Activated CD8-positive, alpha-beta memory T cell treated with anti-CD3 and anti-CD28 coated beads for 1 hour (primary cell): ENCODE measurements at places on chromosomes 5 and 9.

DNA sequence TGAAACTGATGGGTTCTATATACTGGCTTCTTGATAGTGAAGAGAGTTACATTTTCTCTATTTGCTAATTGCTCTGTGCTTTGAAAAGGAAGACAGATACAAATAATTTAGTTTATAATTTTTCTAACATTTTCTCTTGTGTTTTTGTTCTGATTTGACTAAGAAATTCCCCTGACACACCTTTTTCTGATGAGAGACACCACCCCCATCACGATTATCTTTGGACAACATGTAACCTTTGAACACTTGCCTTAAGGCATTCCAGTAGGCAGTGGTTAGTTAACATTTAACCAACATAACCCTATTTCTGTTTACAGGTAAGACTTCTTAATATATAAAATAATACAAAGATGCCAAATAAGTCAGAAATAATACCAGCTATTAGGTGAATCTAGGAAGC, 4.1 kb upstream of the PTBP3 start:
- no peak for DNase-seq

DNA sequence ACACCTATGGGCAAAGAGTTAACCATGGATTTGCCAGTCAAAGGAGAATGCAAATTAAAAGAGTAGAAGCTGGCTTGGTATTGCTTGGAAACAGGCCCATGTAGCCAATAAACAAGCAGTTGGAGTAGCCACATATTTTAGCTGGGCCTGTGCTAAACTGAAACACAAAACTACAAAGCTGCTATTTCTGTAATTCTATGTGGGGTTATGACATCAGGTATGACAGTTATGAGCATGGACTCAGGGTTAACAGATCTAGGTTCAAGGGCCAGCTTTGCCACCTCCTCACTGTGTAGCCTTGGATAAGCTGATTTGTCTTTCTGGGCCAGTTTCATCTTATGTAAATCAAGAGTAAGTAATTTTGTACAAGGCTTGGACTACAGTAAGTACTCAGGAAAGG, 142.7 kb downstream of the PIP5K1B start:
- no peak for DNase-seq

DNA sequence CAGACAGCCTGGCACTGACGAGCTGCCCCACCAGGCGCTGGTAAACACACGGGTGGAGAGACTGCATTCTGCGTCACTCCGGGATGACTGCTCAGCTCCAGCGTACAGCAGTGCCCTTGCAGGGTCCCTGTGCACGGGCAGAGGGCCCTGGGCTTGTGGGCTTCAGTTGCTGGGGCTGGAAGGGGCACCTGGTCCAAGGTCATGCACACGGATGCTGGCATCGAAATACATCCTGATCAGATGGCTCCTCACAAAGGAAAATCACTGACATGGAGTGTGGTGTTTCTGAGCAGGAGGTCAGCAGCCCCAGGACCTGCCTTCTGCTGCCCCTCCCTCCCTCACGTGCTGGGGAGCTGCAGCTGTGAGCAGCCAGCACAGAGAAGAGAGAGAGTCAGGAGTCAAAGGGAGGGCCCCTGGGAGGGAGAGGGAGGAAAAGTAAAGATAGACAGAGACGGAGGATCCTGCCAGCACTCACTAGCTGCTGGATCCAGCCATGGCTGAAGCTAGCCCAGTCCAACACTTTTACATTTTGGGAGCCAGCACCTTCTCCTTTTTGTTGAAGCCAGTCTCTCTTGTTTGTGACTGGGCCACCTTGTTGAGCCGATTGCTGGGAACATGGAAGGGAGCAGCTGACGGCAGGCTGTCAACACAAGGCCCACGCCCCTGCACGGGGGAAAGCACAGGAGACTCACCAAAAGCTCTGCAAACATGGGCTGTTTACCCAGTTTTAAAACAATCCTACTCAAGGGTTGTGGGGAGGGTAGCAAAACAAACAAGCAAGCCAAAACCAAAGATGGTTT, 166.5 kb upstream of the PHYKPL start:
- no peak for DNase-seq

GRCh38 chr5:107314330-107314729, 356.4 kb downstream of the EFNA5 start:
- DNase-seq = no peak

DNA sequence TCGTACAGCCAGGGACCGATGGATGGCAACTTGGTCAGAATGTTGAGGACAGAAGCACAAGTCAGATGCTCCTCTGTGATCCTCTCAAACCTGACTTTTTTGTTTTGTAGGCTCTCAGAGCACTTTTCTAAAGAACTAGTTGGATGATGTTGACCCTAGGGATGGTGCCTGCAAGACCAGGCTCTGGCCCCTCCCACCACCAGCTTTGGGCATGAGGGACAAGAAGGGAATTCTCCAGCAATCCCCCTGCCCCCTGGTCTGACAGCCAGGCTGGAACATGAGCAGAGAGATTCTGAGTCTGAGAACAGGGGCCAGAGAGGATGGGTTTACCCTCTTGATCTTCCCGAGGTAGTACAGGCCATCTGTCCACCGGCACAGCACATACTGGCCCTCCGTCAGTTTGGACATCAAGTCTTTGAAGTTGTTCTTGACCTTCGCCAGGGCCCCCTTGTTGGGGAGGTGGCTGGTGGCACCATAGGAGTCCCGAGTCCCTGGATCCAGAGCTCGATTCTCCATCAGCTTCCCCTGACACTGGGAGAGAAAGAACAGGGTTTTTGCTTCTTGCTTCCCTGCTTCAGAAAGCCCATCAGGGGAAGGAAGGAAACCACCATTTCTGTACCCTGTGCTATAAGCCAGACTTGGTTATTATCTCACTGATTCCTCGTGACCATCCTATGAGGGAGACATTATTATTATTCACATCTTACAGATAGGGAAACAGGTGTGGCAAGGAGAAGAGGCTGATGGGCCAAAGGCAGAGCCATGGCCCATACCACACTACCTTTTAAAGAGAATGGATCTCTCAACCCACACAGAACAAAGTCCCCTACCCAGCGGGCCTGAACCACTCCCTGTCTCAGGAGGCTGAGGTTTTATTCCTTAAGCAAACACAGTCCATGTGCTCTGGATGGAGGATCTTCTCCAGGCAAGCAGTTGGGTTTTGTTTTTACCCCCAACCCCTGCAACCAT, 2.5 kb downstream of the PHF19 start:
- DNase-seq = no peak

GRCh38 chr9:86353655-86354010, 577 bp downstream of the TUT7 start:
- DNase-seq = no peak

DNA sequence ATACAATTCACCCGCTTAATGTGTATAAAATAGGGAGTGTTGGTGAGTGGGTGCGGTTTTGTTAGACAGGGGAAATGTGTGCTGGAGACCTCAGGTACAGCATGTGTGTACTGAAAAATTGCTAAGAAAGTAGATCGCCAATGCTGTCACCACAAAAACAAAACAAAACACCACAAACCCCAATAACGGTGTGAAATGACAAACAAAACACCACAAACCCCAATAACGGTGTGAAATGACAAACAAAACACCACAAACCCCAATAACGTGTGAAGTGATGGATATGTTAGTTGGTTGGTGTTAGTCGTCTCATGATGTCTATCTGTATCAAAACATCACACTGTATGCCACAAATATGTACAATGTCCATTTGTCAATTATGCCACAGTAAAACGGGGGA, 14.2 kb upstream of the GFPT2 start:
- DNase-seq = no peak

DNA sequence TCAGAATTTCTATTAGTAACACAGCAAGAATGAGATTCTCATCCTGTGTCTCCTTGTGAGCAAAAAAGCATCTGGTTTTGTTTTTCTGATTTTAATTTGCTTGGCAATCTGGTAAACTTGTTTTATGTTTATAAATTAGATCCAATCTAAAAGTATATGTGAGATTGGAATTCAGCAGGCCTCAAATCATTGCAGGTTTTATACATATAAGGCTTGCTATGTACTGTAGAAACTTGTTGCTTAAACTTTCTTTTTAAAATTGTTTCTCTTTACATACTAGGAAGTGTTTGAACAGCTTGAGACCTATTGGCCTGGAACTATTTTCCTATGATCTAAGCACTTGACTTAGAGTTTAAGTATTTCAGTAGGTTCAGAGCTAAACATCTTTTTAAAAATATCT, 1037.8 kb downstream of the NR2F1-AS1 start:
- DNase-seq = no peak

- no peak for DNase-seq
Observed at GRCh38 chr9:91560301-91560700, 136.7 kb upstream of the NFIL3 start.

DNA sequence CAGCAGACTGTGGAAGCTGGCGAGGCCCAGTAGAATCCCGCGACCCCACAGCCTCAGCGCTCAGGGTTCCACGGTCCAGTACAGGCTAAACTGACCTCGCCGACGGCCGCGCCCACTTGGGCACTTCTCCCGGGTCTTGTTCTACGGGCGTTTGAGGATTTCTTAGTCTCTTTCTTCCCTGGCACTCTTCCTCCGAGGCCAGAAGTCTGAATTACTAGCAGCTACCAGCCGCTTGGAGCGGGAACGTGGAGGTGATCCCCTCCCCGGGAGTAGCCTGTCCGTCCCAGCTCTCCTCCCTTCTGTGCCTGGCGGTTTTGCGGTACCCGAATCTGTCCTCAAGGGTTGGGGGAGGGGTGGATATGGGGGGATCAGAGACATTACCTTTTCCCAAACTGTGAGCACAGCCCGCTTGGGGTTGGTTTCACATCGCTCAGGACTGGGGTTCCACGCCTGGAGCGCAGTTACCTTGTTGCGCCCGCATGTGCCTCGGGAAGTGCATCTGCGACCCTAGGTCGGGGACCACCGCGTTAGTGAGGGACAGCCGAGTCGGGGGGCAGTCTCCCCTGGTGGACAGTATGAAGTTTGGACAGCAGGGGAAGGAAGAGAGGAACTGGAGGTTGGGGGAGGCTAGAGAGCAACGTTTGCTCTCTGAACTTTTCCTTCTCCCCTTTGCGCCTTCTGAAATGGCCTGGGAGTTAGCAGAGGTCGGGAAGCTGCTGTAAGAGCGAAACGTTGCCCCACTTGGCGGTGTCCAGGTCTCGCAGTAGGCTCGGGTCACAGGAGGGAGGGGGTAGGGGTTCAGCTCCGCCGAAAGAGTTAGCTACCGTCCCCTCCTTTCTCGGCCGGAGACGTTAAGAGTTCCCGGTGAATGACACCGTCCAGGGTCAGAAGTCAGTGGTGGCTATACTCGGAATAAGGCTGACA, 190.8 kb downstream of the MEF2C start:
- no peak for DNase-seq

DNA sequence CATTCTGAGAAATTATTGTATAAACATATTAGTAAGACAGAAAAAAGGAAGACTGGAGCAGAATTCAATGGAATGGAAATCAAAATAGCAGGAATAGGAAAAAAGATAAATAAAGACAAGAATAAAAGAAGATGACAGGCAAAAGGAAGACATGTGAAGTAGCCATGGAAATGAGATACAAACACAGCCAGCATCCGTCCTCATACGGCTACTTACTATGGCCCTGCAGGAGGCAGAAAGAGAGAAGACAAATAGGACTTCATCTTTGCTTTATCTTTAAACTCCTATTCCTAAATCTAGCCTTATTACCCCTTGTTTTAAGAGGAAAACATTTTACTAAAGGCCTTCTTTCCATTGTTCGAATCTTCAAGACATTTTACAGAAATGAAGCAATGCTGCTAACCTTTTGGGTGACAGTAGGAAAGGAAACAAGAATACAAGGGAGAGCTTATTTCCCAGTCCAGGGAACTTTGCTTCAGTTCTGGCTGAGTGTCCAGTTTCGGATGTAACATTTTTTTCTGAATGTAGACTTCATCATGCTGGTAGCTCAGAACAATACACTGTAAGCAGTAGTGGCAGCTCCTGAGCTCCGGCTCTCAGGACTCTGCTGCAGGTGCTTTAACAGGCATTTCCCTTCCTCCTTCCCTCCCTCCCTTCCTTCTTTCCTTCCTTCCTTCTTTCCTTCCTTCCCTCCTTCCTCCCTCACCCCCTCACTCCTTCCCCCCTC, 106.4 kb upstream of the SLC12A2 start:
- no peak for DNase-seq

- DNase-seq = no peak
Observed at GRCh38 chr9:103530934-103531333, 535.8 kb downstream of the CYLC2 start.

- no peak for DNase-seq
Observed at GRCh38 chr5:76278261-76278789, 124.8 kb upstream of the IQGAP2 start.

DNA sequence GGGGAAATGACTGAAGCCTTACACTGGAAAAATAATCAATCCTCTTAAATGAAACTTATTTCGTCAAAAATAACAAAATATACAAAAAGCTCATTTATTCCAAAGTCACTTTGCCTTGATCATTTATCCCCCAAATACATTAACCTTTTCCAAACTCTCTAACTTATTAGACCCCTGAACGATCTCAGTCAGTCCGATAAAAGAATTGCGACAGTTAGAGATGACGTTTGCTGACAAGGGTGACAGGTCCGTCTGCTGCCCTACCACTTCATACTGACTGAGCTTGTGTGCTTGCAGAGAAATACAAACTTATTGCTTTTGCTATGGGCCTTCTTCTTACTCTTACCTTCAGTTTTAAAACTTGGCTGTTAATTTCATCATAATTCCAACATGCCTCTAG, 169.7 kb downstream of the ZDHHC21 start:
- no peak for DNase-seq

DNA sequence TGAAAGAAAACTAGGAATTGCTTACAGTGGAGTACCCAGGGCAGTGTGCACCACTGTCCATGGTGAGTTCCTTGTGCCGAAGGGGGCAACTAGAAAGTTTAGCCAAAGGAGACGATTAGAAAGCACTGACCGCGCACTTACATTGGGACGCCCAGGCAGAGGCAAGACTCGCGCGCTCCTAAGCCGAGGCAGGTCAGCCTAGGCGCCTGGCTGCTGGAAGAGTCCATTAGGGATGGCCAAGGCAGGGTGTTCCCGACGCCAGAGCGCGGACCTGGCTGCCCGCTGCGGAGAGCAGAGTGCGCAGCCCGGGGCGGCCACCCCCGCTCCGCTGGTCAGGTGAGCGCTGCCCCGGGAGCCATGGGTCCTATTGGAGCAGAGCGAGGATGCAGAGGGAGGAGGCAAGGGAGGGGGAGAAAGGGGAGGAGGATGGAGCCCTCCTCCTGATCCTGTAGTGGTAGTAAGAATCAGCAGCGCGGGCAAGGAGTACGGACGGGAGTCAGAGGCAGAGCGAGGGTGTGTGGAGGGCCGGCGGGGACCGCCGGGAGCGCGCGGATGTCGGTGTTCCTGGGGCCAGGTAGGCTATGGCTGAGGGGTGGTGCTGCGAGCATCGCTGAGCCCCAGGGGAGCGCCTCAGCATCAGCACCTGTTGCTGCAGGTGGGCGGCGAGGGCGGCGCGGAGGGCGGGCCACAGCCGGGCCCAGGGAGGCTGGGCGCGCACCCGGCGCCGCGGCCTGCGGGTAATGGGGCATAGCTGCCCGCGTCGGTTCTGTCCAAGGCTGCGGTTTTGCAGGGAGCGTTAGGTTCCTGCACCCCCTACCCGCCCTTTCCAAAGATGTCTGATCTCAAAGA, at the start of gene ADGRV1:
Gene ADGRV1 (plus strand): TSS at position 454 of the 849 bp plus-strand sequence. CDS start 99 bp downstream, at position 553.
- DNase-seq = no peak

- no peak for DNase-seq
Observed at GRCh38 chr5:98872674-98873073, 56.1 kb downstream of the CHD1 start.
